ENCODE measurements at places on chromosomes 7 and 10.

GRCh38 chr7:71454981-71455380, 323.0 kb downstream of the GALNT17 start:
- DNase-seq = no peak

DNA sequence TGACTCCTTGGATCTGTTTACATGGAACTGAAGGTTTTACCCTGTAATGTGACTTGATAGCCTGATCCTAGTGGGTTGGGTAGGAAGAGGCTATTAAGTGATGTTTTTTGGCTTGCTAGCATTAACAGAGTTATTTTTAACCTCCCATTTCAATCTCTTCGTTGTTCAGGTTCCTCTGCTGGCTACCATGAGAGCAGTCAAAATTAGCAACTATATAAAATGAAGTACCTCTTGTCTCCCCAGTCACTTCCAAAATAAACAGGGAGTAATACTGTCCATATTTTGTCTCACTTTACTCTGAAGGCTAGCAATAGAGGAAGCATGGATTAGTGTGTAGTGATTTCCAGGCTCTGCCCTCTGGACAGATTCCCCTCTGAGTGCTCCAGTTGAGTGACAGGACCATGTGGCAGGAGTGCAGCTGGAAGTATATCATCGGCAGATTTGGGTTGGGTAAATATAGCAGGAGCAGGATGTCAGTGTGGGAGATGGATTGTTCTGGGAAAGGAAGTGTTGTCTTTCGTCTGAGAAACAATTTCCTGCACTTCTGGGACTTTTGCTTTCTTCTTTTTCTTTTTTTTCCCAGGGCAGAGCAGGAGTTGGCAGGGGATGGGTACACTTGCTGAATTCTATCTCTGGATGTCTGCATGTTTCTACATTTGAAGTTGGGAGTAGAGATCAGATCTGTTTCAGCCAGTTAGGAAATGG, 35.2 kb downstream of the GBF1 start:
- no peak for DNase-seq

DNA sequence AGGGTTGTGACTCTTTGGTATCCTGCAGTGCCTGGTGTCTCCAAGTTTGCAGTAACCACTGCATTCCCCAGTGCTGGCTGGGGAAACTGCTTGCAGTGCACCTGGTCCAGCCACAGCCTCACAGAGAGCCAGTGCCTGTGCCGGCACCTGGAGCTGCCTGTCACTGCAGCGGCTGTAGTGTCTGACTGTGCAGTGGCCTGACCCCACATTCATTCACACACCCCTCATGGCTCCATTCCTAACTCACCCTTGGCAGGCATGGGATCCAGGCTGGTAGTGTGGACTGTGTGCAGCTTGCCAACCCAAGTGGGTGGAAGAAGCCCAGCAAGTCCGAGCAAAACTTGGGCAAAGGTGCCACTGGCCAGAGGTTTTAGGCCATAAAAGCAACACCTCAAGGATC, 3.7 kb upstream of the CYP3A43 start:
- no peak for DNase-seq

DNA sequence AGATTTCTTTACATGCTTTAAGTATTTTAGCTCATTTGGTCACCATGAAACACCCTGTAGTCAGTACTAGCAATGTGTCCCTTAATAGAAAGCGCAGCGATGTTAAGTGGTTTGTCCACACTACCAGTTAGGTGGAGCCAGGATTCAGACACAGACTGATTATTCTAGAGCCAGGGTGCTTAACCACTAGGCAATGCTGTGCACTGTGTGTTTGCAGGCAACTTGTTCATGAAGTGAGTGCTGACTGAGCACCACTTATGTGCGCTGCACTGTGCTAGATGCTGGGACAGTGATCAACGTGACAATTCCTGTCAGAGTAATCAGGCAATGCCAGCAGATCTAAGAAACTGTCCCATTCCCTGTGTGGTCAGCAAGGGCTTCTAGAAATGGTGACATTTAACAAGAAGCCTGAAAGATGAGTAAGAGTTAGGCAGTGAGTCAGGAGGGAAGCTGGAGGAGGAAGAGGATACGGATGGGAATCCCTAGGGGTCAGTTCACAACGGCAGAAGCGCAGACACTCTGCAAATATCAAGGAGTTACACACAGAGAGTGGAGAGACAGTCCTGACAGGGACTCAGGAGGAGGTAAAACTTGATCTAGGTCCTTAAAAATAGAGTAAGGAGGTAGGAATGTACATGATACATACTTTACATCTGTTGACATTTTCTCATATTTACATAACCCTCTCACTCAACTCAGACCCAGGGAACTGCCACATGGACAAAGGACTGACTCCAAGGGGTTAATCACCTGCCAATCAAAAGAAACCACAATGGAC, 69.7 kb upstream of the EGR2 start:
- no peak for DNase-seq

GRCh38 chr10:13724484-13724883, 137.7 kb downstream of the PRPF18 start:
- DNase-seq = no peak

- no peak for DNase-seq
Observed at GRCh38 chr7:12670000-12670729, 17.3 kb upstream of the ARL4A start.

- DNase-seq = no peak
Observed at GRCh38 chr10:26803849-26804248, 56.9 kb downstream of the ABI1 start.

DNA sequence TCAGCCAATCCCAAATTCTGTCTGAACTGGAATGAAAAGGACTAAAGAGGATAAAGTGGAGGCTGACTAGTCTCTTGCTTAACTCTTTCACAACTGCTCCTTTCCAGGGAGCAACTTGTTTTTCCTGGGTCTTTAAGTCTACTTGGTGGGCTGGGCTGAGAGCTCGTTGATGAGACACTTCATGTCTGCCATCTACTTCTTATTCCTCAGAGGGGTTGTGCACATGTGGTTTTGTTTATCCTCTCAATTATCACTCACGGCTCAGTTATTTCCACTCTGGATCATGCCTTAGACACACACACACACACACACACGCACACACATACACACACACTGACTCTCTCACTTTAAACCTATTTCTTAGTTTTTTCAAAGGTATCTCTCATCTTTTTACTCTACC, 298.6 kb upstream of the MTPN start:
- DNase-seq = no peak

DNA sequence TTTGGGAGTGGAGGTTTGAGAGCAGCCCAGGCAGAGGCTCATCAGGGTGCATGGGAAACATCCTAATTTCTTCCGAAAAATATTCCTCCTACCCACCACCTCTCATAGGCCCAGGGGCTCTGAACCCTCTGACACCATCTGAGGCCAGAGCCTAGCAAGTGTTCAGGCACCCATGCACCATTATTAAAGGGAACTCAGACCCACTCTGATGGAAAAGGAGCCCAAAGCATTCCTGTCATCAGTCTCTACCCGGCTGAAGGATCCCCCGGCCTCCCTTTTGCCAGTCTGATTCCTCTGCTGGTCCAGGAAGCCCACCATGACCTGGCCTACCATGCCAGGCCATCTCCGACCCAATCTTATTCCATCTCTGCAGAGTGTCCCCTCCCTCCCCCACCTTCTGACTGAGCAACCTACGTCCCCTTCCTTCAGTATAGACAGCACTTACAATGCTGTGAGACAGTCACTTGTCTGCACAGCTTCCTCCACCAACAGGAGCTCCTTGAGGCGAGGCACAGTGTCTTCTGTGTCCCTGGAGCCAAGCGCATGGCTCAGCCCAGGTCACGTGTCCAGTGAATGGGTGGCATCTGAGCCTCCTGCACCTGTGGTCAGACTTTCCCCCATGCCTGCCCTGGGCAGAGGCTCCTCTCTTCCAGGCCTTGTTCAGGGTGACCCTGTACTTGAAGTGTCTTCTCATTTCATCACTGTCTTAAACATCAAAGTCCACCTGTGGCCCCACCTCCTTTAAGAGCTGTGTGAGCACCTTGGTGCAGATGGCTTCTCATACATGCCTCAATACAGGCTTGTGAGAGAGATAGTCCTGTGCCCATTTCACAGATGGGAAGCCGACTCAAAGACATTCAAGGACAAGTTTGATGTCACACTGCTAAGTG, 889 bp upstream of the GPR15LG start:
- DNase-seq = no peak

DNA sequence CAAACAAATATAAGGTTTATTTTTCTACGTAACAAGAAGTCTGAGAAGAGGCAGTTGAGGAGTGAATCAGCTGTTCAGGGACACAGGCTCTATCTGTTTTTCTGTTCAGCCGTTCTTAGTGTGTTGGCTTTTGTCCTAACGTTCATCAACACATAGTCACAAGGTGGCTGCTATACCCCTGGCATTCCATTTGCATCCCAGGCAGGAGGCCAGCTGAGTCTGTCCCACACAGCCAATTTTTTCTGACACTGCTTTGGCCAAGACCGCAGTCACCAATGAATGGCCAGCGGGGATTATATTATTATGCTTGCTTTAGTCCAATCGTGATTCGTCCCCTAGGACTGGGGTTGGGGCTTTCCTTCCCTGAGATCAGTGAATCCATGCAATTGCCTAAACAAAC, 143.4 kb upstream of the CHST15 start:
- DNase-seq = no peak

GRCh38 chr7:70557338-70557737, 574.6 kb upstream of the GALNT17 start:
- no peak for DNase-seq

- DNase-seq = no peak
Observed at GRCh38 chr7:111082351-111082750, 8.6 kb upstream of the LRRN3 start.

- DNase-seq = no peak
Observed at GRCh38 chr7:112052498-112052897, 153.7 kb downstream of the DOCK4 start.

GRCh38 chr7:107773027-107773426, 29.1 kb downstream of the CBLL1 start:
- no peak for DNase-seq

GRCh38 chr10:35639728-35640401, 2.2 kb downstream of the FZD8 start:
- DNase-seq = no peak

GRCh38 chr7:87476179-87476557, 688 bp upstream of the ABCB4 start:
- no peak for DNase-seq

DNA sequence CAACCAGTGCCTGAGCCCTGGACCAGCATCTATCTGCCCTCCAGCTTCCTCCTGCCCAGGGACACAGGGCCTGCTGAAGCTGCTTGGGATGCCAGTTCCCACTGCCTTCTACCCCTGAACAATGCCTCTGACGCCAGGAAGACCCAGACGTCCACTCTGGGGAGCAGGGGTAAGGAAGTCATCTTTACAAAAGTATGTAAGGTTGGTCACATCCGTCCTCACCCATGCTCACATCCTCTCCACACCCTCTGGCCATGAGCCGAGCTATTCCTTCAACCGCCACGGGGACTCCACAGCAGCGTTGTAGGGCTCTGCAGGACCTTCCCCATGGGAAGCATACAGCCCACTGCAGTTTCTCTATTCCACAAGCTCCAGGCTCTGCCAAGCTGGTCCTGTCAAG, 58.5 kb downstream of the CLRN3 start:
- DNase-seq = no peak

DNA sequence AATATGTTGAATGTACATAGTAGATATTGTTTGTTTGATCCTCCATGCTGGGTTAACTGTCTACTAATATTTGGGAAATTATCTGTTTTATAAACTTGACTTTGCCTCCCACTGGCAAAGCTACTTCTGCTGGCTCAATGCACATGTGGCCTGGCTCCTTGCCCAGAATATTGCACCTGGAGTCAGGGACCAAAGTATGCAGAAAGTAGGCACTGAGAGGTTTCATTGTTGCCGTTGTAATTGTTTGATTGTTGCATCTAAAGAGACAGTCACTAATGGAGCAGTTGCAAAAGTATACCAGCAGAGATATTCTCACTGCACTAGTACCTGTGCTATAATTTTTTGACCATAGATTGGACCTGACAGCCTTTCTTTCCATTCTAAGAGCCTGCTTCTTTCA, 137.8 kb upstream of the CNTNAP2 start:
- no peak for DNase-seq

- DNase-seq = no peak
Observed at GRCh38 chr10:45219416-45219815, 96.0 kb downstream of the OR13A1 start.

- DNase-seq = no peak
Observed at GRCh38 chr7:91314591-91315323, 50.5 kb downstream of the FZD1 start.

GRCh38 chr10:65611592-65611991, 1314.2 kb upstream of the LRRTM3 start:
- DNase-seq = no peak

DNA sequence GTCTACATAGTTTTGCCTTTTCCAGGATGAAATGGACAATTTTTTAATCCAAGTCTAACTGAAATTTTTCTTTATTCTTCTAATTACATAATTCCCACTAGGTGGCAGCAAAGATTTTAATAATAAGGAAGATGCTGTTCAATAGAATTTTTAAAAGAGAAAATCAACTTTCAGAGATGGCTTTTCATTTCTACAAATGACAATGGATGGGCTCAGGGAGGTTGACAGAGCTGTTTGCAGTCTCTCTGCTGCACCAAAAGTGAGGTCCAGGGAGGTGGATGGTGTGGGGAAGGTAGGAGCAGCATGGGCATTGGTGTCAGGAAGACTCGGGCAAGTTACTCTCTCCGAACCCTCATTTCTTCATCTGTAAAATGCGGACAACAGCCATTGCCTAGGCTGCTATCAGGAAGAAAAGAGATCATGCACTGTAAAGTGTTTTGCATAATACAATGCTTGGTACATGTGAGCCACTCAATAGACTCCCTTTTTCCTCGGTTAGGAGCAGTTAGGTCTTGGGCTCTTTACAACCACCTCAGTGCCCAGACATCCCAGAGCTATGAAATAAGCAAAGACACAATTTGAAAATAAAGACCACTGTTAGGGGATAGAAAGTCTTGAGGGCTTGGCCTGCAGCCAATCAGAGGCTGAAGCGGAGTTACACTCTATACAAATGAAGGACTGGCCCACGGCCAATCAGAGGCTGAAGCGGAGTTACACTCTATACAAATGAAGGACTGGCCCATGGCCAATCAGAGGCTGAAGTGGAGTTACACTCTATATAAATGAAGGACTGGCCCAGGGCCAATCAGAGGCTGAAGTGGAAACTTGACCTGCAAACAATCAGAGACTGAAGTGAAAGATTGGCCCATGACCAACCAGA, 107.1 kb downstream of the ABLIM1 start:
- no peak for DNase-seq

DNA sequence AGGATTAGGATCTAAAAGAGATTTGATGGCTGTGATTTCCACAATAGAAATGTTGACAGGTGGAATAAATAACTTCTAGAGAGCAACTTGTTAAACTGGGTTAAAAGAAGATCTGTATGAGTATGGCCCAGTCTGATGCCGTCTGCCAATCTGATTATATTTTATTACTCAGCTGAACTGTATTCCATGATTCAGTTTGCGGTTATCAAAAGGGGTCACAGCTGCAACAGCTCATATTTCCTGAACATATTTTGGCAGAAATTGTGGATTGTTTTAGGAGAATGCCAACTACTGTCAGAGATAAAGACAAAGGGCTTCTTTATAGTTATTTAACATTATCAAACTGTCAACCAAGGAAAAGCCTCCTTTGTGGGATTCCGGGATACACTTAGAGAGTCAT, 244.8 kb upstream of the MINDY3 start:
- no peak for DNase-seq

- no peak for DNase-seq
Observed at GRCh38 chr10:11825796-11826414, 2.7 kb downstream of the PROSER2 start.

Data from cortex of kidney (tissue), 1 donor.